NCI-H226 (cell line): ENCODE measurements at places on chromosomes 3 and 15.

DNA sequence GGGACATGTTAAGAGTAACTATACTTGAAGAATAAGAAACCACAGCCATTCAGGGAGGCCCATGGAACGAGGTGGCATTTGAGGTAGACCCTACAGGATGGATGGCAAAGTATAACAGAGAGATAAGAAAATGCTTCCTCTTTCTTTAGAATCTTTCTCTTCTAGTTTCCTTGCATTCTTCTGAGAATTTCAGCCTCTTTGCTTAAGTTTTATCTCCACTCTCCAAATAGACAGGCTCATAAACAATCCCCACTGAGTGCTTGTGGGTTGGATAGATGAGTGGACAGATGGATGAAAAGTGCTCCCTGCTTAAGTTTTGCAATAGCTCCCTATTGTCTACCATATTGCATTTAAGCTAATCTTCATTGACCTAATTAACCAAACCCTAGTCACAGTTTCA lies 103.7 kb downstream of the MEX3B start:
- no peak for DNase-seq

DNA sequence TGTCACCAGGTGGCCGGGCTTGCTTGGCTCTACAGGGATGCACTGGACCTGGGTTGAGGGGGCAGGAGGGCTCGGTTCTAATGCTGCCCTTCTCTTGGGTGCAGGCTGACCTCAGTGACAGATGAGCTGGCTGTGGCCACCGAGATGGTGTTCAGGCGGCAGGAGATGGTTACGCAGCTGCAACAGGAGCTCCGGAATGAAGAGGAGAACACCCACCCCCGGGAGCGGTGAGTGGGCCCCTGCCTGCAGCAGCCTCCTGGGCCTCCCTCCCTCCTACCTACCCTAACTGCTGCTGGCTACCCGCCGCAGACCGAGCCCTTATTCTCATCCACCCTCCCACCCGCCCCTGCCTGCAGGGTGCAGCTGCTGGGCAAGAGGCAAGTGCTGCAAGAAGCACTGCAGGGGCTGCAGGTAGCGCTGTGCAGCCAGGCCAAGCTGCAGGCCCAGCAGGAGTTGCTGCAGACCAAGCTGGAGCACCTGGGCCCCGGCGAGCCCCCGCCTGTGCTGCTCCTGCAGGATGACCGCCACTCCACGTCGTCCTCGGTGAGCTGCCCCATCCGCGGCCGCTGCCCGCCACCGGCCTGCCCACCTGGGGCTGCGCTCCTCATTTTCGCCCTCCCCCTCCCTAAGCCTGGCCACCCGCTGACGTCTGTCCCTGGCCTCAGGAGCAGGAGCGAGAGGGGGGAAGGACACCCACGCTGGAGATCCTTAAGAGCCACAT lies 5.6 kb downstream of the FES start:
- DNase-seq = no peak

DNA sequence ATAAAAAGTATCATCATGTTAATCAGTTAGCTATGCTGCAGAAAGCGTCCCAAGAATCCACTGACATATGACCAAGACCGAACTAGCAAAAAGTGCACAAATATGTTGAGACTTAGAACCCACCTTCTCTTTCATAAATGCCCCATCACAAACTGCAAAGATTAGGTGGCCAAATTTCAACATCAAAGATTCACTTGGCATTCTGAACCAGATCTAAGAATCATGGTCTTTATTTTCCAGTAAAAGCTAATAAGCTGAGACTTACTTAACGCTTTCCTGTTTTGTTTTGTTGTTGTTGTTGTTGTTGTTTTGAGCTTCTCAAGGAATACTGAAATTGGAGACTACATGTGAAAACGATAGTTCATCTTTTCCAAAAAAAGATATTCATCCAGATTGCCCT lies 62.4 kb downstream of the ZBTB20 start:
- no peak for DNase-seq

DNA sequence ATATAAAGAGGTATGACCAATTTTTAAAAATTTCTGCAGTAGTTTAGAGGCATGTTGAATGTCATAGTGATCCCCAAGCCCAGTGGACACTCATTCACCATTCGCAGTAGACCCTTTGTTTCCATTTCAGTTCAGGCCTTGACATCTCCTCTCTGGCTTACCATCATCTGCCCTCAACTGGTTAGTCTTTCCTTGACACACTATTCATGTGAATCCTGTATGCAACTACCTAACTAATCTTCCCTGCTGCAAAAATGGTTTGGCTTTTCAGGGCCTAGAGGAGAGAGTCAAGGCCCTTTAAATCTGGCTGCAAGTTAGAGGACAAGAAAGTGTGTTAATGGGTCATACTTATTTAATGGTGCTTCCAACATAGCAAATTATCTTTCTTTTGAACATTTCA lies 10.9 kb downstream of the APH1B start:
- no peak for DNase-seq

- DNase-seq = no peak
Observed at GRCh38 chr3:115194476-115194875, 47.4 kb upstream of the ZBTB20 start.

GRCh38 chr15:75727031-75727531 lies 14.4 kb upstream of the CSPG4 start:
- no peak for DNase-seq

GRCh38 chr15:66675446-66675845 lies 26.6 kb upstream of the SMAD6 start:
- DNase-seq = no peak
